Stimulated activated CD8-positive, alpha-beta memory T cell treated with anti-CD3 and anti-CD28 coated beads, Interleukin-12 subunit alpha, Interleukin-12 subunit beta, amount 100 ng/mL, for 4 hours (primary cell): ENCODE measurements at places on chromosomes 6 and 20.

DNA sequence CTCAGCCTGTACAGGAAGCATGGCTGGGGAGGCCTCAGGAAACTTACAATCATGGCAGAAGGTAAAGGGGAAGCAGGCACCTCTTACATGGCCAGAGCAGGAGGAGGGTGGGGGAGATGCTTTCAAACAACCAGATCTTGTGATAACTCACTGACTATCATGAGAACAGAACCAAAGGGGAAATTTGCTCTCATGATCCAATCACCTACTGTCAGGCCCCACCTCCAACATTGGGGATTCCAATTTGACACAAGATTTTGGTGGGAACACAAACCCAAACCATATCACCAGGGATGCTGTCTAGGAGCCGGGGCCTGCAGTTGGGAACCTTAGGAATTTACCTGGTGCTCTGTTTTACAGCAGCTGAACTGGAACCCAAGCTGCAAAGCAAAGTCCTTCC is 191.1 kb upstream of the CITED2 start:
- no peak for DNase-seq

DNA sequence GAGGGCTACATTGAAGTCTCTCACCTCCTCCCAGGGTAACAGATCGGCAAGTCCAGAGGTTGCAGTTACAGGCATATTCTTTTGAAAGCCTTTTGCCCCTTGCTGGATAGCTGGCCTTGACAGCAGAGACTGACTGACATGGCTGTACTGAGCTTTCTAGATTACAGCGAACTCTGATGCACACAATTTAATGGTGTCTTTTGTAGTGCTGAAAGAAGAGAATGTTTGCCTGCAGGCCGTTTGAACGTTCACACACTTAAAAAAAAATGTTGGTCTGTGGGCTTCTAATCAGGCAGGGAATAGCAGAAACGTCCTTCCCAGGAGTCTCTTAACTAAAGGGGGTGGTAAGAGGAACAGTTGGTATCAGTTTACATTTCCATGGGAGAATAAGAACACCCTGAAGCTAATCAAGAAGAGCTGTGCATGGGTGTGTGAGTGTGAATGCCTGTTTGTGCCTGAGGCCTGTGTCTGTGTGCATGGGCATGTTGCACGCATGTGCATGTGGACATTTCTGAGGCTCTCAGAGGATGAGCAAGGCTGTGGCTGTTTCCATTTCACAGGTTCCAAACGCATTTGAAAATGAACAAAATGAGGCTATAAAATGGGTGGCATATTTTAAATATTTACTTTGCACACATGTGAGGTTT is 213.9 kb upstream of the SSTR4 start:
- no peak for DNase-seq

GRCh38 chr6:12529364-12530019 is 187.1 kb upstream of the PHACTR1 start:
- DNase-seq: no peak

- no peak for DNase-seq
These were observed 109.1 kb upstream of the ENPP5 start for GRCh38 chr6:46279874-46280273.

GRCh38 chr6:6969761-6970223 is 138.0 kb upstream of the RREB1 start:
- DNase-seq: no peak

DNA sequence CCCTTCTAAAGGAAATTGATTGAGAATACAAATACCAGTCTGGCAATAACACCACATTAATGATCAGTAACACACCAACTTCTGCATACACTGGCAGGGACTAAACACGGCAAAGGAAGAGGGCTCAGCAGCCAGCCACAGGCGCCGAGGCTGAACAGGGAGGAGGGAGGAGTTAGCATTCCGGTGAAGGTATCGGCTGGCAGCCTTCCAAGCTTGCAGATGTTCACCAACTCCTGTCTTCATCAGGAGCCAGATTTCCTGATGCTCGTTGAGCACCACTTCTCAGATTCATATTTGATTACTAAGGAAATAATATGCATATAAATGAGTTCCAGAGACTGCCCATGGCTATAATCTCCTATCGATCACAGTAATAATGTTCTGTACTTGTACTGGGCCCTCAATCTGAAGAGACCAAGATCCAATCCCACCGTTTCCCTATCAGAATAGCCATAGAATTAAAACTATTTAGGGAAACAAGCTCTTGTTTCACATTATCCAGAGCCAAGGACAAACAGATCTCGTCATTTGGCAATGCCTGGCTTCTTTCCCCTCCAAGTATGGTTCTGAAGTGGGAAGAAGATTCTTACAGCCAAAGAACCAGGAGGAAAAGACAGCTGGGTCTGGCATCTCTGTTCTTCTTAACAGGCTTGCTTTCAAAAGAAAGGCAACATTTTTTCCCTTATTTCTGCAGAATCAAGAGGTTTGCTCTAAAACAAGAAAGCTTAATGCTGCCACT is 42.2 kb downstream of the GFOD1 start:
- DNase-seq: no peak

GRCh38 chr6:89010825-89011224 is 47.4 kb upstream of the RNGTT start:
- DNase-seq: no peak

GRCh38 chr6:18457065-18457737 is 70.1 kb downstream of the RNF144B start:
- DNase-seq: no peak

- DNase-seq: no peak
These were observed 1.0 kb downstream of the TOMM34 start for GRCh38 chr20:44959082-44959637.

GRCh38 chr6:26223228-26223627 is 136.0 kb downstream of the HFE start:
- no peak for DNase-seq

GRCh38 chr6:7922596-7922995 is 12.0 kb upstream of the TXNDC5 start:
- no peak for DNase-seq

GRCh38 chr20:57169162-57169561 is 97.3 kb downstream of the BMP7 start:
- DNase-seq: no peak

GRCh38 chr20:44700306-44700705 is 14.9 kb upstream of the CCN5 start:
- no peak for DNase-seq

DNA sequence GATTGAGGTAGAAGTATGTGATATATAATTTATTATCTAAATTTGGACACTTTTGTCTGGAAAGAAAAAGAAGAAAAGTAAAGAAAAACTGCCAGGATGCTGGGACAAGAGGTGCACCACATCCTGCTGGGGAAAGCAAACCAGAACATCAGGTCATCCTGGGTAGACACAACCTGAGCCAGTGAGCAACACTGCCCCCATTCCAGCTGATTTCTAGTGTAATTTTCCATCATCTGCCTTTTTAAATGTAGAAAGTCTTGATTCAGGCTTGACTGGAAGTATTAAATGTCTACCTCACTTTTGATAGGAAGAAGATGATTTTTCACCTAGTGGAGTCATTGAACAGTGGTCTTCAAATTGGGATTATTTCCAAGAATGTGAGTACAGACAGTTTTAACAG is 1164.5 kb upstream of the CITED2 start:
- no peak for DNase-seq
